ENCODE measurements at places on chromosomes 6 and 20. TPM values are rescaled to one million over a fixed set of nuclear protein-coding genes. Genes with fewer than 3 reads are reported as not detected.

Gene NKX2-2
- 6.9 TPM for polyA plus RNA-seq

GRCh38 chr6:41373919-41374617 is 38.7 kb downstream of the NCR2 start:
- peak; percentile 76 for DNase-seq

GRCh38 chr6:4402477-4402976 is 267.2 kb upstream of the ECI2 start:
- DNase-seq: no peak

GRCh38 chr6:66435321-66435720 is 728.3 kb upstream of the EYS start:
- DNase-seq: no peak

GRCh38 chr6:220721-221475 is 71.4 kb upstream of the DUSP22 start:
- DNase-seq: no peak

- DNase-seq: no peak
Measured at GRCh38 chr6:13079096-13079723, 249.1 kb downstream of the TBC1D7 start.

DNA sequence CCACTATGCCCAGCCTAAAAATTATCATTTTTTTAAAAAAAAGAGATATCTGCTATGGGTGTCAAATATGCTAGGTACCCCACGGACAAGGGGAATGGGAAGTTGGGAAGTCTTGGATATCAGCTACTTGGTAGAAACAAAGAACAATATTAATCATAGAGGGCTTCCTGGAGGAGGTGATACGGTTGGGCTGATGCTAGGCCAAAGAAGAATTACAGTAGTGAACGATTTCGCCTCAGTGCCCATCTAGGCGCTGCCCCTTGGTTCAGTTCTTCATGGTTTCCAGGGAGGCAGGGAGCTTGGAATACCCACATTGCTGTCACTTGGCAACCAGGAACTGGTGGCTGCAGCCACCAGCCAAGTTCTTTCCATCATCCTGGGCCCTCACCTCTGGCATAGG is 5.5 kb upstream of the PSMF1 start:
- no peak for DNase-seq

- DNase-seq: no peak
Measured at GRCh38 chr6:31906122-31906521, 4.2 kb upstream of the ZBTB12 start.

DNA sequence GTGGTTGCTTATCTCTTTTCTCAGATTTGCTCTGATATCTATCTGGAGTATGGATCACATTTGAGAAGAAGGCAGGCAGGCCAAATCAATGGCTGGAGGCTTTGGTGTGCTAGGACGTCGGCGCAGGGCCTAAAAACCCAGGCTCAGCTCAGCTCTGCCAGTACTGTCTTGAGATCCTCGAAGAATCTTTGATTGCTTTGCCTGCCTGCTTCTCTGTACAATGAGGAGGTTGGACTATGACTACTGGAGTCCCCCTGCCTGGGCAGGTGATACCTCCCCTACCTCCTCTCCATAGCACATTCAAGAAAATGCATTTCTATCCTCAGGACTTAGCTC is 25.1 kb downstream of the KCNK5 start:
- DNase-seq: no peak

Data from brain (organoid and tissue), 16 donors.